NCI-H2171 (cell line): ENCODE measurements at places on chromosomes 12 and 14.
A peak's percentile ranks its signal among the peaks of the same experiment; 100 is the strongest.

- DNase-seq, result no peak
Measured at GRCh38 chr12:31991815-31992214, 32.6 kb downstream of the RESF1 start.

- DNase-seq, result no peak
Measured at GRCh38 chr12:3262470-3262869, 185.3 kb downstream of the TSPAN9 start.

DNA sequence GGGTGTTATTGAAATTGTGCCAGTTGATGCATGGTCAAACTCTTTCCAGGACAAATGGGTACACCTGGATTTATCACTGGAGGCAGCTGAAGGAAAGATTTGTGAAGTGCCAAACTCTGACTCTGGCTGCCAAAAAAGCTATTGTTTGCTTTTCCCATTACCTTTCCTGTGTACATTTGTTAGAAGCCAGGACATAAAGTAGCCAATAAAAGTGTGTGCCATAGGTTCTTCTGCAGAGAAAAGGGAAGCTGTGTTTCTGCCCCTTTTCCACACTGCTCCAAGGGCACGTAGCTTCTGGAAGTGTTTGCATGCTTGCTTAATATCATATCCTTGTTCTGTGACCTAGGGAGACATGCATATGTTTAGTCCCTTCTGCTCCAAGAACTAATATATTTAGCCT lies 1114.4 kb downstream of the SLC16A7 start:
- no peak for DNase-seq

DNA sequence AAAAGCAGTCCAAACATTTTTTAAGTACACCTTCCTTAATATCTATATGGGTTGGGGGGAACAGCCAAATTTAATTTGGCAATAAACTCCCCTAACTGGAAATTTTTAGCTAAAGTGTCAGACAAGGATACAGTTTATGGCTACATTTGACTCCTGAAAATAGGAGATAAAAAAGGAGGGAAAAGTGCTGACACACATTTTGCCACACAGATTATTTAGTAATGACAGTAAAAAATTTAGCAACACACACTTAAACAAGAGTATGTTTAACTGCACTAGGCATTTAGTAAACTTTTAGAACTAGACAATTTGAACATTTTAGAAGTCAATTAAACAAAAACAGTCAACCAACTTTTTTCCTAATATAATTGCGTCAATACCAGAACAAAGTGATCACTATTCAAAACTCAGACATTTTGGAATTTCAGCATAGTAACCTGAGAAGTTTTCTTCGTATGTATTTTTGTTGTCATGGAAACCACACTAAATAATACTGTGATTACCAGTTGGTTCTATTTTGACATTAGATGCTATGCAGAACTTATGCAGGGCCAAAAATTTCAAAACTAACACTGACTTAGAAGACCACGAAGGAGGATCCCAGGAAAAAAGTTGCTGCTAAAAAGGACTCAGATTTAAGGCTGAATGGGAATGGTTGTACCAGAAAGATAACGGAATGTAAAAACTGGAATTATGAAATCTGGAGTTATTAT lies 13.4 kb downstream of the GMFB start:
- DNase-seq, result no peak

- DNase-seq, result no peak
Measured at GRCh38 chr12:24595652-24596235, 353.2 kb downstream of the BCAT1 start.

DNA sequence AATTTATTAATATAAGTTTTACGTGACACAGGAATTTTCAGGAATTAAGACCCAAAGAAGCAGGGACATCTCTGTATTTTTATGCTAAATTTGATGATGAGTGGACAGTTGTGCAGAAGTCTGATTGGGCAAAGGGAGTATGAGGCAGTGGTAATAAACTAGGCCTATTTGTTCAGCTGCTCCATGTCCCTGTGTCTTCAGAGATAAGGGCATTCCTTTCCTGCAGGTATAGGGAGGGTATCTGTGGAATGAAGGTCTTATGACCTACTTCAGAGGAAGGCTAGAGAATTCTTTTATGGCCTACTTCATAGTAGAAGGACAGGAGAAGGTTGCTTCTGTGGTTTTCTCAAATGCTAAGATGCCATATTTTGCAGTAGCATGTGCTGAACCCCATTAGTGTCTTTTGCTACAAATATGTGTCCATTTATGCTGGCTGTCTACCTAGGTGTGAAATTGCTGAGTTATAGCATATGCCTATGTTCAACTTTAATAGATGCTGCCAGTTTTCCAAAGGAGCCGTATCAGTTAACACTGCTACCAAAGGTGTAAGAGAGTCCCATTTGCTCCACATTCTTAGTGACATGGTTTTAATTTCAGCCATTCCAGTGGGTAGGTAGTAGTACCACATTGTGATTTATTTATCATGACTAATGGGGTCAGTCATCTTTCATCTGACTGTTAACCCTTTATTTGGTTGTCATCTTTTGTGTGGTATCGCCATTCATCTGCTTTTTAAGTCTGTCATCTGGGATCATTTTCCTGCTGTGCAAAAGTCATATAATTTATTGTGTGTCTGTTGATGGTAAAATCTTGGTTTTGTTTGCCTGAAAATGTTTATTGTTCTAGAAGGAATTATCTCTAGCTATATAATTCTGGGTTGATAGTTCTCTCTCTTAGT lies 410.7 kb upstream of the RGS6 start:
- no peak for DNase-seq

DNA sequence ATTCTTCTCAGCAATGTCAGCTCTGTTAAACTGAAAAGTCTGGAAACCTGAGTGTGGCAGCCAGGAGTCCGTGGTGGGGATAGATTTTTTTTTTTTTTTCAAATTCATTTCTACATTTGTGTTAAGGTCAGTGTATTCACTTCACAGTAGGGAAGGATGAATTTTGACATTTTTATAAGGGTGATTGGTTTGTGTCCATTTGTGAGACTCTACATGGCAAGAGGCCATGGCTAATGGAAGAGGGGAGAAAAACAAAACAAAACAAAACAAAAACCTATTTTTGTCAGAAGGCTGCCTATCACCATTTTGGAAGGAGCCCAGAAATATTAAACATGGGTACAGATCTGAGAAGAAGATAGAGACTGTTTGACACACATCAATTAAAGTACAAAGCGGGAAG lies 176.1 kb downstream of the RMST start:
- DNase-seq, result no peak

- DNase-seq, result no peak
Measured at GRCh38 chr12:93766796-93767523, 89.8 kb downstream of the CRADD start.

- DNase-seq, result no peak
Measured at GRCh38 chr14:21496453-21496852, 14.7 kb downstream of the METTL3 start.

DNA sequence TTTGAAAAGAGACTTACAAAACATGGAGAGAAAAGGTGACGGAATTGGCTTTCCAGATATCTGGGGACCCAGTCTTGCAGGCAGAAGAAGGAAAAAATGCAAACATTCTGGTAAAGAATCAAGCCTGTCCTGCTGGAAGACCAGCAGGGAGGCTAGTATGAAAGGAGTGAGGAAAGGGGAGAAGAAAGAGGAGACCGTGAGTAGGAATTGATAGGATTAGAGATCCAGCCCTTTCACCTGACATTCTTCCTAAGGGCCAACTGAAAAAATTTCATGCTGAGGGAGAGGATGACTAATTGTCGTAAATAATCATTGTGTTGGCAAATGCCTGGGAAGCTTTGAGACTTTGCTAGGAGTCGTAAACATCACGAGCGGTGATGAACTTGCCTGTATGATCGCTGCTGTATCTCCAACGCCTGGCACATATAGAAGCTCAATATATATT lies 12.1 kb downstream of the BHLHE41 start:
- DNase-seq, result no peak

DNA sequence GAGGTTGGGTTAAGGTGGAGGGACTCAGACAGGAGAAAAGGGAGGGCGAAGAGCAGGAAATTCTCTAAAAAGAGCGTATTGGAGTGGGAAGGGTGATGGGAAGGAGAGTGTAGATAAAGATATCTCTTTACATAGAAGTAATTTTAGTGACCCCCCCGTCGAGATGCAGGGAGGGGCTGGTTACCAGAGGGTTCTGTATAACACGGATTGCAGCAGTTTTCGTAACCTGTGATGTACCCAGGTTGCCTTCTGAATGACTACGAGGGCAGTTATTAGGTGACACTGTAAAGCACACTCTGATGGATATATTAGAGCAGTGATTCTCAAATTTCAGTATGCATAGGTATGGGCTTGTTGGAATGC lies 443 bp downstream of the DNAL1 start:
- DNase-seq, result no peak

- DNase-seq, result no peak
Measured at GRCh38 chr12:23944067-23944466, 5.4 kb downstream of the SOX5 start.

DNA sequence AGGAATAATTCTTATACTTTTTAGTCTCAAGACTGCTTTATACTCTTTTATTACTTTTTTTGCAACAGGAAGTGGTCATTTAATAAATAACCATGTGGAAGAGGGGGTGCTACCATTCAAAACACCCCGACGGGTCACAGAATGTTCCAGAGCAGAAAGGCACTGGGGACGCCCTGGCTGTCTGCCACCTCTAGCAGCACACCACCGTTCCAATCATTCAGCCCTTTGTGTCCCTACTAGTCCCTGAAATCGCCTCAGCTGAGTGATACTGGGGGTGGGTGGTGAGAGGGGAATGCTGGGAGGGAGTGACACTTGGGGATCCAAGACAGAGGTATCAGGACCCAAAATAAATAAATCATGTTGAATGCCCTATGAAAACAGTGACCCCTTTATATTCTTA lies 52.4 kb downstream of the MON2 start:
- DNase-seq, result peak; percentile 8

- DNase-seq, result no peak
Measured at GRCh38 chr12:124851342-124851741, 12.3 kb downstream of the SCARB1 start.

GRCh38 chr12:45315462-45315861 lies 99.6 kb downstream of the ANO6 start:
- DNase-seq, result no peak

DNA sequence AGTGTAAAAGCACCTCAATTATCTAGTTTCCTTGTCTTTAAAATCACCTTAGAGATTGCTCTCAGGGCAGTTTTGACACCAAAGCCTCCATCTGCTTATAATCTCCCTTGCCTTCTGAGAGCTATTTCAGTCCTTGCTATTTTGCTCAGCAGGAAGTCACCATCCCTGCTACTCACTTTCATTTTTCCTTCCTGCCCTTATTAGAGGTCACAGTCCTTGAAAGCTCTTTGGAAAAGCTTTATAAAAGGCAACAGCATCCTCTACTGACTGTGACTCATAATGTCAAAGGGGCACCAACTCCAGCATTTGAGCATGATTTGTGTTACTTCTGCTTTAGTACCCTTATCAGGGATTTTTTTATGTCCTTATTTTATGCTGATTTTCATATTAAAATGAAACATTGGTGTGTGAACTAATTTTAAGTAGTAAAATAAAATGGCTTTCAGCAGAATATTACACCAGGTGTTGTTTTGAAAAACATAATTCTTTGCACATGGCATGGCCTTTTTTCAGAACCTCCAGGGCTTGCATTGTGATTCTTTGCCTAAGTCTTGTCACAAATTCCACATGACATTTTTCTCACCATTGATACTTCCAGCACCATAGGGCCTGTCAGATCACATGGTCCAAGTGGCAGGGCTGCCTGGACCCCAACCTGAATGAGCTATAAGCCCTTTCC lies 213.0 kb downstream of the ADAMTS20 start:
- peak; percentile 36 for DNase-seq

DNA sequence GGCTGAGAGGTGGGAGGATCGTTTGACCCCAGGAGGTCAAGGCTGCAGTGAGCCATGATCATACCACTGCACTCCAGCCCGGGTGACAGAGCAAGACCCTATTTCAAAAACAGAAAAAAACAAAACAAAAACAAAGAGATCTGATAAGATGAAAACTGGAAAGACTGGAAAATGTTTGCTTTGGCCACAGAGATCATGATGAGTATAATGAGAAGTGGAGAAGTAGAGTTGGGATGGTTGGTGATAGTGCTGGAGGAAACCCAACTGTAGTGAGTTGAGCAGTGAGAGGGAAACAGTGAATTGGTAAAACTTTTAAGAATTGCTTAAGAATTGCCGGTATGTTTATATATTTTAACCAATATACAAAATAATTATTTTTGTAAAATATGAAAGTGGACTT lies 39.2 kb downstream of the MON2 start:
- DNase-seq, result no peak

- no peak for DNase-seq
Measured at GRCh38 chr14:52686176-52686575, 9.2 kb downstream of the ERO1A start.

- no peak for DNase-seq
Measured at GRCh38 chr14:104994978-104995377, 9.4 kb downstream of the CLBA1 start.

GRCh38 chr14:103892247-103892646 lies 36.0 kb upstream of the TDRD9 start:
- no peak for DNase-seq

DNA sequence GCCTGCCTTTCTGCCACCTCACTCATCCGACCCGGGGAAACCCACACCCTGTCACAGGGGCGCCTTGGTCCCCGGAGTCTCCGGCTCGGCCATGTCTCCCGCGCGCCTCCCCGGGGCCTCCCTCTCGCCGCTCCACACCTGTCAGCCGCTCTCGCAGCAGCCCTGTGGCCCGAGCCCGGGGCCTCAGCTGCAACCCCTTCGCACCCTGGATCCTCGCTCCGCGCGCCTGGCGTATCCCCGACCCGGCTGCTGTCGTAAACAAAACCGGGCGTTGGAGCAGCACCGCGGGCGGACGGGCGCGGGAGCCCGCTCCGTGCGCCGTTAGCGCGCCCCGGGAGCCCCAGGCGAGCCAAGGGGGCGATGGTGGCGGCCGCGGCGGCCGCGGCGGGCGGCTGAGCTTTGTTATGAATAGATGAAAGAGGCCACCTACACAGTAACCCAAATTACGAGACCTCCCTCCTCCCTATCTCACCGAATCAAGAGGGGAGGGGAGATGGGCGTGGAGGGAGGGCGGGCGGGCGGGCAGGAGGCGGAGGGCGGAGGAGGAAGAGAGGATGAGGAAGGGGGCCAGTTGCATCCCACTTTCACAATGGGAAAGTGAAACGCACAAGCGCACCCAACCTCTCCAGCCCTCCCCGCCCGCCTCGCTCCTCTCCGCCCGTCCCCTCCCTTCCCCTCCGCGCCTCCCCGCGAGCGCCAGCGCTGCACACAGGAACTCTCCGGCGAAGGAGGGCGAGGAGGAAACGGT lies at the start of gene PLXNC1:
Gene PLXNC1 (plus strand): TSS at position 587 of the 748 bp plus-strand sequence. CDS start 395 bp downstream, outside the sequence.
- DNase-seq, result peak; percentile 40

DNA sequence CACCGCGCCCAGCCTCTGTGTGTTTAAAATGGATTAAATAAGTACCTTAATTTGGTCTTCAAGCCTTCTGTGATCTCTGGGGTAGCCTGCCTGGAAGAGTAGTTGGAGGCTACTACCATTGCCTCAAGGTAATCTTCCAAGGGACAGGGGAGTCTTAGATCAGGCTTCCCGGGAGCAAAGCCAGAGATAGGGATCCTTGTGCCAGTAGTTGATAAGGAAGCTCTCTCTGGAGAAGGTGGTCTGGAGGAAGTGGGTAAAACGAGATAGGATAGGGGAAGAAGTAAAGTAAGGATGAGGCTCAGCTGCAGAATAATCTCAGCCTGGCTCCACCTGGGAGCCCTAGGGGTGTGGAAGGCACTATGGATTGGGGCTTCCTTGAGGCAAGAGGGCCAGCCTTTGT lies 38.5 kb downstream of the FOS start:
- DNase-seq, result no peak

GRCh38 chr12:68451261-68452077 lies 119.3 kb upstream of the MDM1 start:
- no peak for DNase-seq
